ENCODE measurements at places on chromosomes 11 and 22. TPM values are rescaled to one million over a fixed set of nuclear protein-coding genes. Genes with fewer than 3 reads are reported as not detected.

Gene PDXP
- 12.0 TPM for total RNA-seq

Gene NNMT
- 173 TPM for total RNA-seq

GRCh38 chr22:19974268-19974861, 32.7 kb upstream of the TXNRD2 start:
- H3K4me1 ChIP-seq: peaks cover 72% of the 10 kb centered on the region
- H3K27me3 ChIP-seq: no peaks in the 10 kb centered on the region
- DNase-seq: no peak
- no peak overlapping the region for H3K27ac ChIP-seq

DNA sequence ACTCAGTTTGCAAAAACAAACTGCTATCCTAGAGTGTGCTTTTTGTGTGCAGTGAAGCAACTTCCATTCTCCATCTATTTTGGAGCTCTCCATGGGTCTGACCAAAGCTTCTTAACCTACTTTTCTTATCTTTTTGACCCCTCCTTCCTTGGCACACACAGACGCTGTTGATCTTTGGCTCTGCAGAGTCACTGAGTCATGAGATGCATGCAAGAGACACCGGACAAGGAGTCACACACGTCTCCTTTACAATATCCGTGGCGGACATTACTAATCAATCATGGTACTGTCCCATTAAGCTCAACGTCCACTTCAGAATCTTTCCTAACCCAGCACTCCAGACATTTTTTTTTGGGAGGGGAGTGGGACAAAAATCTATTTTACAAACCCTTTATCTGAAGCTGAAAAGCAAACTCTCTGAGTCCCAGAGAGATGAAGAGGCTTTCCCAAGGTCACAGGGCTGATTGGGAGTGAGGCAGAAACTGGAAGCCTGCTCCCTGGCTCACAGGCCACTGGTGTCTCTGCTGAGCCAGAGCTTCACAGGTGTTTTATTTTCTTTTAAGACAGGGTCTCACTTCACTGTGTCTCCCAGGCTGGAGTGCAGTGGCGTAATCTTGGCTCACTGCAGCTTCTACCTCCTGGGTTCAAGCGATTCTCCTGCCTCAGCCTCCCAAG, 165.8 kb upstream of the SYT13 start:
- H3K4me3 ChIP-seq: no peak overlapping the region
- no peaks in the 10 kb centered on the region for H3K27me3 ChIP-seq
- H3K27ac ChIP-seq: no peak overlapping the region
- no peaks in the 10 kb centered on the region for H3K4me1 ChIP-seq
- no peak for DNase-seq

DNA sequence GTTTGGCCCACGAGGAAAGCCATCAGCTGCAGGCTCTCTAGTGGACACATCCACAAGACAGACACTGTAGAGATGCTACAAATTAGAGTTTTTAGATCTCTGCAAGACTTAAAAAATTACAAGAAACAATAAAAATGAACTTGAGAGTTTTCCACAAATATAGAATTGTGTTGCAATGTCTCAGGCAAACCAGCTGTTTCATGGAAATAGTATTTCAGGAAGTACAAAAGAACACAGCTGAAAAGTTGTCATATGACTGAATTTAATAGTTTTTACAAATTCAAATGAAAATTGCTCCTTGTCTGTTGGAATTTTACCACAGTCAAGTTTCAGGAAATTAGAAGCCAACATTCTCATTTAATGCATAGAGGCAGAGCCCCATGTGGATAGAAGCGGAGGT, 184.5 kb upstream of the PITPNB start:
- no peak overlapping the region for H3K4me3 ChIP-seq
- no peaks in the 10 kb centered on the region for H3K27me3 ChIP-seq
- no peak for DNase-seq
- H3K36me3 ChIP-seq: no peaks in the 10 kb centered on the region
- H3K4me1 ChIP-seq: peaks cover 9% of the 10 kb centered on the region
- no peak overlapping the region for H3K27ac ChIP-seq

GRCh38 chr11:21582791-21583190, 610.1 kb upstream of the ANO5 start:
- H3K27me3 ChIP-seq: no peaks in the 10 kb centered on the region
- H3K4me1 ChIP-seq: no peaks in the 10 kb centered on the region
- no peaks in the 10 kb centered on the region for H3K36me3 ChIP-seq
- no peak overlapping the region for H3K27ac ChIP-seq
- DNase-seq: no peak

DNA sequence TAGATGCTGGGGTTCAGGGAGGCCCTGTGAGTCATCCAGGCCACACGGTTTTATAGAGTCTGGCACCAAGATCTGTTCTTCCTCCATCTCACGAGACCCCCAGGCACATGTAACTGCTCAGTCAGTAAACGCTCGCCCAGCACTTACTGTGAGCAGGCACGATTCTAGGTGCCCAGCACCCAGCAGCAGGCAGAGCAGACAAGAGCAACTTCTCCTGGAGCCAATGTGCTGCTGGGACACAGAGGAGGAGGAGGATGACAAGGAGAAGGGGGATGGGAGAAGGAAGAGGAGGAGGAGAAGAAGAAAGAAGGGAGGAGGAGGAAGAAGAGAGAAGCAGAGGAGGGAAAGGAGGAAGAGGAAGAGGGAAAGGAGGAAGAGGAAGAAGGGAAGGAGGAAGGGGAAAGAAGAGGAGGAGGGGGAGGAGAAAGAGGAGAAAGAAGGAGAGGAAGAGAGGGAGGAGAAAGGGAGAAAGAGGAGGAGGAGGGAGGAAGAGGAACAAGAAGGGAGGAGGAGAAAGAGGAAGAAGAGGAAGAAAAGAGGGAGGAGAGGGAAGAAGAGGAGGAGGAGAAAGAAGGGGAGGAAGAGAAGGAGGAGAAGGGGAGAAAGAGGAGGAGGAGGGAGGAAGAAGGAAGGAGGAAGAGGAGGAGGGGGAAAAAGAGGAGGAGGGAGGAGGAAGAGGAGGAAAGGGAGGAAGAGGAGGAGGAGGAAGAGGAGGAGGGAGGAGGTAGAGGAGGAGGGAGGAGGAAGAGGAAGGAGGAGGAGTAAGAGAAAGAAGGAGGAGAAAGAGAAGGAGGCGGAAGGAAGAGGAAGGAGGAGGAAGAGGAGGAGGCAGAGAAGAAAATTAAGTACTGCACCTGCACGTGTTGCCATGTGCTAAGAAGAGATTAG, 77.6 kb upstream of the RTL6 start:
- no peak for DNase-seq
- no peaks in the 10 kb centered on the region for H3K27me3 ChIP-seq
- no peaks in the 10 kb centered on the region for H3K36me3 ChIP-seq
- H3K4me1 ChIP-seq: no peaks in the 10 kb centered on the region

DNA sequence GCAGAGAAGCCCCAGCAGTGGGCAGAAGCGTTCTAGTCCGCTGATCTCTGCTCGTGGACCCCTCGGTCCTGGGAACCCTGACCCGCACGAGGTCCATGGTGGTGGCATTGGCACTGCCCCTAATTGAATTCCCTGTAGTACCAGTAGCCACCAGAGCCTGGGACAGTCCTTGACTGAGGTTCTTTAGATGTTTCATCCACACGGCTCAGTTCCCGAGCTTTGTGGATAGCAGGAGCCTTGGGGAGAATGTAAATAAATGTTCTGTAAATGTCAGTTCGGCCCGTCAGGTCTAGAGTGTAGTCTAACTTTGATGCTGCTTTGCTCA, 39.4 kb upstream of the SEPTIN5 start:
- H3K27me3 ChIP-seq: no peaks in the 10 kb centered on the region
- no peak for DNase-seq
- H3K4me1 ChIP-seq: no peaks in the 10 kb centered on the region
